ENCODE measurements at places on chromosomes 4 and X.

DNA sequence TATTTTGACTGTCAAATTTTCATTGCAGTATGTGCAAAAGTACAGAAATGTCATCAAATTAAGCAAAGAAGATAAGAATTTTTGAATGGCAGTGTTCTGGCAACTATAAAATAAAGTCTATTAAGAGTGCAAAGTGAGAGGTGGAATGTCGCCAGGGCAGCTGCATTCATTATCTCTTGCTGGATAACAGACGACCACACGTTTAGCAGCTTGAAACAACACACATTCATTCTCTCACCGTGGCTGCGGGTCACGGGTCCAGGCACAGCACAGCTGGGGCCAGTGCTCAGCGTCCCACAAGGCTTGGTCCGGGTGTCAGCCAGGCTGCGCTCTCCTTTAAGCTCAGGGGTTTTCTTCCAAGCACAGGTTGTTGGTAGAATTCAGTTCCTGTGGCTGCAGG, 113.9 kb downstream of the GPR143 start:
- DNase-seq = no peak

- no peak for DNase-seq
These were observed 7.7 kb downstream of the TLR7 start for GRCh38 chrX:12874581-12874980.

- DNase-seq = no peak
These were observed 1.4 kb downstream of the PLXNB3 start for GRCh38 chrX:153765138-153766079.

DNA sequence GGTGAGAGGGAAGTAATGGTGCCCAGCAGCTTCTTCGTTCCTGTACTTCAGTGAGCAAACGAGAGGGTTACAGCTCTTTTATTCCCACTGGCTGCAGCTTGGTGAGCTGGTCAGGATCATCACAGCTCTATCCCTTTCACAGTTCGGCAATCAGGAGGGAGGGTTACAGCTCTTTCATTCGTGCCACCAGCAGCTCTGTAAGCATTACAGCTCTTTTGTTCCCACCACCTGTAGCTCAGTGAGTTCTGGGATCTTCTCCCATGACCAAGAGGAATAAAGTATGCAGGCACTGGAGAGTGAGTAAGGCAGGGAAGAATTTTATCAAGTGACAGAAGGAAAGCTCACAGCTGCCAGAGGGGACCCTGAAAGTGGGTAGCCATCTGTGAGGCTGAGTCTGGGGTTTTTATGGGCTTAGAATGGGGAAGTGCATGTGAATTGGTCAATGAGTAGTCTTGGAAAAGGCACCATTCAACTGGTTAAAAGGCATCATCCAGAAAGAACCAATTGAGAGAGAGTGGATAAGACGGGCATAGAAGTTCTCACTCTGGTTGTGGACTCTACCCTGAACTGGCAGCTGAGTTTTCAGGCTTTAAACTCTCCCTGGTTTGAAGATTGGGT, 123.7 kb downstream of the COX18 start:
- DNase-seq = no peak

DNA sequence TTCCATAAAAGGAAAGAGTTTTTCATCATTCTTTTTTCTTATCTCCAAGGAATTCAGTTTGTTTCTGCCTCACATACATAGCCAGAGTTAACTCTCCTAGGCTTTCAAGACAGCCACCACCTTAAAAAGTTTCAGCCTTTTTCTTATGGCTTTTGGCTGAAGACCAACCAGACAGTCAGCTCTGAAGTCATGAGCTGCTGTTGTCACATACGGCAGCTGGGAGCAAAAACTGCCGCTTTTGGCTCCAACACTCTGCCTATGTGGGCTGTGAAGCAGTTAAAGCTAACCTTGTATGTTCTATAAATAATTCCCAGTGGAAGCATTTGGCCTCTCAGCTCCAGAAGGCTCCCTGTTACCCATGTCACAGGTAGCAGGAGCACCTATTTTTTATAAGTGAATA, 104.1 kb downstream of the KLHL4 start:
- DNase-seq = no peak

GRCh38 chr4:175561696-175562095, 250.4 kb downstream of the GPM6A start:
- no peak for DNase-seq
